Stimulated activated CD4-positive, alpha-beta T cell treated with anti-CD3 and anti-CD28 coated beads, Interleukin-1b, Interleukin-23, amount 100 ng/mL, for 1 hour (primary cell): ENCODE measurements at places on chromosomes 16 and 17.

- peak; percentile 62 for DNase-seq
These were observed at the start of gene TBC1D24 for GRCh38 chr16:2474877-2475412. TSS of gene TBC1D24 (plus strand) at chr16:2475127. CDS start at chr16:2496149, 21,022 bp downstream.

- DNase-seq, result no peak
These were observed 385.3 kb downstream of the HAPSTR1 start for GRCh38 chr16:9476744-9477143.

- no peak for DNase-seq
These were observed 13.8 kb downstream of the ENDOV start for GRCh38 chr17:80428796-80429195.

GRCh38 chr17:77356690-77357201 lies 216.0 kb downstream of the SEC14L1 start:
- DNase-seq, result no peak
